ENCODE measurements at places on chromosomes 2 and 18. TPM values are rescaled to one million over a fixed set of nuclear protein-coding genes. Genes with fewer than 3 reads are reported as not detected.

- no peak for DNase-seq
Observed at GRCh38 chr2:239184179-239184578, 216.6 kb downstream of the HDAC4 start.

Gene MAP2
- total RNA-seq, result 0.29 TPM

DNA sequence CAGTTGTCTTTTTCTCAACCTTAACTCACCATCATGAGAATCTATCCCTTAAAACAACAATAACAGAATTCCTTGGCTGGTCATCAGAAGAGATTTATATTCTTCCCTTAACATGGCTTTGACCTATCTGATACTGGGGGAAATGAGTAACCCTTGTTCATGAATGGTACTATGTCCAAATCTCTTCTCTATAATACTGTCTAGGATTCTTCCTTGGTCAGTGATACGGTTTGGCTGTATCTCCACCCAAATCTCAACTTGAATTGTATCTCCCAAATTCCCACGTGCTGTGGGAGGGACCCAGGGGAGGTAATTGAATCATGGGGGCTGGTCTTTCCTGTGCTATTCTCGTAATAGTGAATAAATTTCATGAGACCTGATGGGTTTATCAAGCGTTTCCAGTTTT is 282.0 kb upstream of the SIX2 start:
- no peak for DNase-seq

GRCh38 chr2:16093639-16094529 is 153.5 kb downstream of the MYCN start:
- no peak for DNase-seq

DNA sequence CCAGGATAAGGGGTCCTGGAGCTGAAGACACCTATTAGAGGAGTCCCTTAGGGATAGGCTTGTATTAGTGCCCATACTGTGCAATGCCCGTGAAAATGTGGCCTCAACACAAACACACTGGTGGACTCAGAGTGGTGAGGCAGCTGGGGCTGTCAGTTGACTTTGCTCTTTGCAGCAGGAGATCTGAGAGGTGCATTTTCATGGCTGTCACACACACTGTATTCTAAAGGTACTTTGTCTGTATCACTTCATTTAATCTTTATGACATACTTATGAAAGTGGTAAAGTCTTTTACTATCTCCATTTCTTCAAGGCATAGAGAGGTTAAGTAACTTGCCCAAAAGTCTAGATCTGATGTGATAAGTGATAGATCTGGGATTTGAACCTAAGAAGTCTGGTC is 55.1 kb upstream of the GCFC2 start:
- DNase-seq, result no peak

DNA sequence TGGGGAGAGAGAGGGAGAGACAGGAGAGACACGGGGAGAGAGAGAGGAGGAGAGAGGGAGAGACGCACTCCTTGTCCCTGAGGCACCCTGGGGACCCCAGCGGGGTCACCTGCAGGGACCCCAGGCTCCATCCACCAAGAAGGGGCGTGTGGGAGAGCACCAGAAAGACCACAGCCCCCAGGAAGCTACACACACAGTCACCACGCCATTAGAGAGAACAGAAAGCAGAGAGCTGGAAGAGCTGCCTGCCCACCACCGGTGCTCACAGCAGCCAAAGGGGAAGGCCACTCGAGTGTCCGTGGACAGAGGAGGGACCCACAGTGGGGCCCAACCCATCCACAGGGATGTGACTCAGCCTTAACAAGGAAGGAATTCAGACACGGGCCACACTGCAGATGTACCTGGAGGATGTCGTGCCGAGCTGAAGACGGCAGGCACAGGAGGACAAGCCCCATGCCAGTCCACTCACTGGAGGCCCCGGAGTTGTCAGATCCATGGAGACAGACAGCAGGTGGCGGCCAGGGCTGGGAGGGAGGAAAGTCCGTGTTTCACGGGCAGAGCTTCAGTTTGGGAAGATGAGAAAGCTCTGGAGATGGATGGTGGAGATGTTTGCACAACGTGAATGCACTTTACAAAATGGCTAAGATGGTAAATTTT is 11.5 kb upstream of the NFATC1 start:
- no peak for DNase-seq

DNA sequence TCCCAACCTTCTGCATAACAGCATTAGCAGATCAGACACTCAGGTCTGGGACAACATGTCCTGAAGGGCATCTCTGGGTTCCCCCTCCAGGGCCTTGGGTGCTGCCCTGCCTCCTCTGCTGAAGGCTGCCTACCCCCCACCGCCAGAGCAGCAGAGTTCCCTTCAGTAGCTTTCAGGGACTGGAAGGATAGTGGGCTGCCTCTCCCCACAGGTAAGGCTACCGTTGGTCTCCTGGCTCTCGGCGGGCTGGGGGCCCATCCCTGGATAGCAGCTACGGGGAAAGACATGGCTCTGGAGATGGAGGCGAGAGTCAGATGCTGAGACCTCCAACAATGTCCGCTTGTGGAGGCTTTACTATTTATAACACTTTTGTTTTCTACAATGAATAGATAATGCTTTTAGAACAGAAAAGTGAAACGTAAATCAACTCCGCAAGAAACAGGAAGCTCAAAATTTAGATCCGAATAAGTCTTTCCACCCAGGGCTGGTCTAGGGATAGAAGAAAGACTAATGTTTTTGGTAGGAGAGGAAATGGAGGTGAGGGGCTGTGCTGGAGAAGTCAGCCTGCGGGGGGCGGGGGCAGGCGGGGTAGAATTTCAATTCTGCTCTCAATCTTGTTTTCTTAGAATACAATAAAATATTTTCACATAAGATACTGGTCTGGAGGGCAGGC is 58.4 kb downstream of the ARL4C start:
- no peak for DNase-seq

- no peak for DNase-seq
Observed at GRCh38 chr18:13559754-13560153, 166.6 kb downstream of the FAM210A start.

Gene ARHGEF33
- total RNA-seq, result not detected

DNA sequence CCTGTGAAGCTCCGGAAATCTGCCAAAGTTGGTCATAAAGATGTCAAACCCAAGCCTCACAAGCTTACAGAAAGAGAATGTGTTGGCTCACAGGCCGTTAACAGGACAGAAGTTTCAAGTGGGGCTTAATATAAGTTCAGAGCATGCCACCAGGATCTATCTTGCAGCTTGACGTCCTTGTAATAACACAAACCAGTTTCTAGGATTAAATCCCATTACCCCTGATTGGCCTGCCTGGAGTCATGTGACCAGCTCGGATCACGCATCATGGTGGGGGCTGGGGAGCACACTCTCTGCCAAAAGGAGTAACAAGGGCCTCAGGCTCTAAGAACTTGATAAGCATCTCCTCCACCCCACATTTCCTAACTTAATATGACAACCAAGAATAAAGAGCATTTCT is 38.9 kb upstream of the SCG2 start:
- no peak for DNase-seq

Gene CEP76
- total RNA-seq, result 10.1 TPM

Gene PGAP1
- 4.7 TPM for total RNA-seq

- no peak for DNase-seq
Observed at GRCh38 chr2:126910637-126911036, 11.9 kb downstream of the TEX51 start.

- no peak for DNase-seq
Observed at GRCh38 chr2:222751821-222752719, 80.6 kb downstream of the MOGAT1 start.

DNA sequence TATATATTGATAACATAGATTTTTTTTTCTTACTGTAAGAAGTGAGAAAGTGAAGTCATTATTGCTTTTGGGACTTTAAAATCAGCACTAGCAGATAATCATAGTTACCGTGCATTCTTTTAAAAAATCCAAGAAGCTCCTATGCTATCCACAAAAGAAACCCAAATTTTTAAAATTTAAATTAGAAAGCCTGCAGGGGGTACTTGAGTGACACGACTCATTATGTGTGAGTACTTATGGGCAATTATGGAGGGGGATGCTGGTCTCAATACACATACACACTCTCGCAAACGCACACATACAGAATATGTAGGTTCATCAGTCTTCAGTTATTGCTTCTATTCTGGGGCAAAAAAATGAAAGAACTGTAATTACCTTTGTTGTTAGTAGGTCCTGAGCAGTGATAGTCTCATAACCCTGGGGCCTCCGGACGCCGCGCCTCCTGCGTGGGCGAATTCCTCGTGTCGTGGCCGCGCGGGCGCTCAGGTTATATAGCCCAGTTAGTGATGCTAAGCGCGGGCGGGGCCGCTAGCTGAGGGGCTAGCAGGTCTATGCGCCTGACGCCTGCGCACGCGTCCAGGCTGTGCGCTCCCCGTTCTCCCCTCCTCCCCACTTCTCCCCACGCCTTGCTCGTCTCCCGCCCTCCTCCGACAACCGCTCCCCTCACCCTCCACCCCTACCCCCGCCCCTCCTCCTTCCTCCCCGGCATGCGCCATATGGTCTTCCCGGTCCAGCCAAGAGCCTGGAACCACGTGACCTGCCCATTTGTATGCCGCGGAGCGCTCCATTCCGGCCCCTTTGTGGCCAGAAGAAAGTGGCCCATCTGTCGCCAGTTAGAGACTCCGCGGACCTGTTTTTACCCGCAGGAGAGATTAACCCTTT is at the start of gene NEUROD1:
Gene NEUROD1, minus strand, starts transcription at position 463 of the 882 bp plus-strand sequence. CDS start 1,657 bp downstream, outside the sequence.
- DNase-seq, result no peak

- DNase-seq, result peak; percentile 16
Observed at GRCh38 chr2:172437419-172438341, 10.3 kb downstream of the ITGA6 start.

DNA sequence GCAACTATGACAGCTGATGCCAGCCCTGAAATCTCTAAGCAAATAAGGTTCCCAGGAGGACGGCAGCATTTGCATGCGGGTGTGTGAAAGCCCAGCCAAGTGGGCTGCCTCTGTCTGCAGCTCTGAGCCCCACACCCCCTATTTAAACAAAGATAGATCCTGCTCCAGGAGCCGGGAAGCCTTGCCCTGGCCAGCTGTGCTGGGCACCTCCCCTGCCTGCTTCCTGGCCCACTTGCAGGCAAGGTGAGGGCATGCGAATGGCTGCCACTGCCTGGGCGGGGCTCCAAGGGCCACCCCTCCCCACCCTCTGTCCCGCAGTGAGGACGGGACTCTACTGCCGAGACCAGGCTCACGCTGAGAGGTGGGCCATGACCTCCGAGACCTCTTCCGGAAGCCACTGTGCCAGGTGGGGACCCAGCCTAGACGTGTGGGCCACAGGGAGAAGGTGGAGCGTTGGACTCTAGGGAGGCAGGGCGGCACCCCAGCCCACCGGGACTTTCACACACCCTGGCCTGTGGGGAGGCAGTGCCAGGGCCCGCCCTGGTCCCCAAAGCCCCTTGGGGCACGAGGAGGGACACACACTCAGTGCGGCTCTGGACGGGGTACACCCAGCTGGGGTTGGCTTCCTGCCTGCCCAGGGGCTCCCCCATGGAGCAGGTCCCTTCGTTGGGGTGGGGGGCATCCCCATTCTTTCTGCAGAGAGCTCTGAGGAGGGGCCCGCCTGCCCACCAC is at the start of gene ANO7:
Gene ANO7, plus strand, starts transcription at position 317 of the 732 bp plus-strand sequence. CDS start 1,387 bp downstream, outside the sequence.
- DNase-seq, result no peak

GRCh38 chr2:78585871-78586270 is 439.6 kb upstream of the REG3G start:
- DNase-seq, result no peak

DNA sequence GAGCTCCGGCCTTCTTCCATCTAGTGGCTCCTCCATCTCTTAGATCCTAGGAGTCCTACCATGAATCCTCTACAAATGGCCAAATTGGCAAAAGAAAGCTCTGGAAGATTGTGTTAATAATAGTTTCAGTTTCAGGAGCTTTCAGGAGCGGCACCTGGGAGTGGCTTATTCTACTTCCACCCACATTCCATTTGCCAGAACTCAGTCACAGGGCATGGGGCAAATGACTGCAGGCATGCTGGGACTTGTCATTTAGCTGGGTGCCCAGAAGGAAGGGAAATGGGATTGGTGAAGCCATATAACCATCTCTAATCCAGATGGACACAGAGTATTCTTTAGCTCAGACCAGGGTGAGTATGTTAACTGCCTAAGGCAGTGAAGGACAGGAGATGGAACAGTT is 3.6 kb upstream of the LRATD1 start:
- no peak for DNase-seq

Gene NDUFB3
- total RNA-seq, result 146 TPM

DNA sequence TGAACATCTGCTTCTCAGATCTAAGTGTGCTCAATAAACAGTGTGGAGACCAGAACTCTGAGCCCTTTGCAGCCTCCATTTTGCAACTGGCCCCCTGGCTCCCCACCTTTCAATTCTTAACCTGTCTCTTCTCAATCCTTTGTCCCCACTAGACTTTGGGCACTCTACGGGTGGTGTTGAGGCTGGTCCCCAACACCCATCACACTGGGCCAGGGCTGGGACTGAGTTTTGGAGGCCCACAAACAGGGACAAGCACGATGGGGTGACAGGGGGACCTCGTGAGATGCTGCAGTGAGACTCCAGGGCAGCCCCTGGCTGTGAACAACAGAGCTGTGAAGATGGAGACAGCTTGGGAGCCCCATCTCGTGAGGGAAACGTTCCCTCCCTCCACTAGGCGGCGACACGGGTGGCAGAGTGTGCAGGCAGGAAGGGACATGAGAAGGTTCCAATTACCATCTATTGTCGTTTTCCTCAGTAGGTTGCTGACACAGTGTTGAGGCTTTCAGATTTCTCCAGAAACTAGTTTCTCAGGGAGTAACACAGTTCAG is 1.2 kb downstream of the ANKMY1 start:
- DNase-seq, result no peak

- no peak for DNase-seq
Observed at GRCh38 chr2:176463546-176463945, 194.3 kb downstream of the MTX2 start.

- no peak for DNase-seq
Observed at GRCh38 chr18:62790871-62791772, 75.8 kb downstream of the PHLPP1 start.

Gene IL1F10
- not detected for total RNA-seq

- no peak for DNase-seq
Observed at GRCh38 chr2:197571627-197572271, 55.9 kb downstream of the MOB4 start.

Gene RETSAT
- total RNA-seq, result 26.2 TPM

- no peak for DNase-seq
Observed at GRCh38 chr2:208937521-208937920, 486.3 kb upstream of the MAP2 start.

DNA sequence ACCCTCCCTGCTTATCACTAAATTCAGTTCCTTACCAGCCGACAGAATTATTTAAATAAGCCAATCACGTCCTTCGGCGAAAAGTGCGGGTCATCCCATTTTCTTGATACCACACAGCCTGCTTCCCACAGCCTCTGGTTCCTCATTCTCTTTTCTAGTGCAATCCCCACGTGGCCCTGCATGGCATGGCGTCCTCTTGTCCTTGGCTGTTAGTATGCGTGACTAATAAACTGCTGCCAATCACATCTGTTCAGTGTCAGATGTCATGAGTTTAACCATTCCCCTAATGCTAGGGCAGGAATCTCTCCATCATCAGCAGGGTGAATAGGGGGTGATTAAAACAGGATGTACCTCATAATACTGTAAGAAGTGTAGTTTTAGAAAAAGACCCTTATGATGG is 62.8 kb upstream of the TSPYL6 start:
- DNase-seq, result no peak

DNA sequence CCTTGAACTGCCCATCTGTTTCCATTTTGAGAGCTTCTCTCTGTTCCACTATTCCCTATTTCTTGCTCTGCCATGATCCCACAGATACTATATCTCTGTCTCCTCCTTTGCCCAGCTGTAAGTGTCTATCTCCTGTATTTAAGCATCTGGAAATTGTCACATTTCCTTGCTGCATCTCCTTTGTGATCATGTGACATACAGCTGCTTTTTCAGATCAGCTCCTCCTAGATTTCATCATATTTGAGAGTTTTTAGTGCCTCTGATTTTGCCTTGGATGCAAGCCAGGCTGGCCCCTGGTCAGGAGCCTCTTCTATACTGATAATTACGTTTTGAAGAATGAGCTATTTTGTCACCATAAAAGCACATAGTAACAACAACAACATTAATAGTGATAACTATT is 131.7 kb upstream of the TNP1 start:
- no peak for DNase-seq

All from GM12878 (cell line).